Astrocyte of the spinal cord (primary cell): ENCODE measurements at places on chromosomes 1 and 21.

DNA sequence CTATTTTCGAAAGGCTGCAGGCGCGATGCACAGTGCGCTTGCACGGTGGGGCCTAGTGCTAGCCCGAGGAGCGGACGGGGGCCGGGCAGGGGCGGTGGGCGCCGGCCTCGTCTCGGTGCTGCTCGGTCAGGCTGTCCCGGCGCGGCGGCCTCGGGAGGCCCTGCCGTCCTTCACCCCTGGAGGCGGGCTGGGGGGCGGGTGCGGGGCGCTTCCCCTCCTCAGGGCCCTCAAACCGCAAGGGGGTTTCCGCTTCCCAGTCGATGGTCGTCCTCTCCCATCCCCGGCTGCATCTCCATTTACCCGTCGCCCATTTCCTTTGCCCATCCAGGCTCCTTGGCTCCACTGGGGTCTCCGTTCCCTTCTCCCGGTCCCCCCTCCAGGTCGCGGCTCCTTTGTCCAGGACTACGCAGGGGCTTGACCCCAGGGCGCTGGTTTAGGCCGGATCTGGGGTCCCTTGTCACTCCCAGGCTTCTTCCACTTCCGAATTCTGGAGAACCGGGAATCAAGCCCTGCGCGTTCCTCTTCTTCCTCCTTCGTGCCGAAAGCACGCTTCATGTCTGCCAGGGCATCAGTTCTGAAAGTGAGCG is 196.3 kb upstream of the LMO4 start:
- DNase-seq = no peak

- DNase-seq = no peak
Observed at GRCh38 chr21:43343992-43344886, 82.7 kb downstream of the SIK1 start.

GRCh38 chr1:43536196-43536863 is 5.6 kb downstream of the PTPRF start:
- DNase-seq = no peak

GRCh38 chr1:16498573-16499413 is 15.3 kb downstream of the RNU1-1 start:
- peak; percentile 89 for DNase-seq

DNA sequence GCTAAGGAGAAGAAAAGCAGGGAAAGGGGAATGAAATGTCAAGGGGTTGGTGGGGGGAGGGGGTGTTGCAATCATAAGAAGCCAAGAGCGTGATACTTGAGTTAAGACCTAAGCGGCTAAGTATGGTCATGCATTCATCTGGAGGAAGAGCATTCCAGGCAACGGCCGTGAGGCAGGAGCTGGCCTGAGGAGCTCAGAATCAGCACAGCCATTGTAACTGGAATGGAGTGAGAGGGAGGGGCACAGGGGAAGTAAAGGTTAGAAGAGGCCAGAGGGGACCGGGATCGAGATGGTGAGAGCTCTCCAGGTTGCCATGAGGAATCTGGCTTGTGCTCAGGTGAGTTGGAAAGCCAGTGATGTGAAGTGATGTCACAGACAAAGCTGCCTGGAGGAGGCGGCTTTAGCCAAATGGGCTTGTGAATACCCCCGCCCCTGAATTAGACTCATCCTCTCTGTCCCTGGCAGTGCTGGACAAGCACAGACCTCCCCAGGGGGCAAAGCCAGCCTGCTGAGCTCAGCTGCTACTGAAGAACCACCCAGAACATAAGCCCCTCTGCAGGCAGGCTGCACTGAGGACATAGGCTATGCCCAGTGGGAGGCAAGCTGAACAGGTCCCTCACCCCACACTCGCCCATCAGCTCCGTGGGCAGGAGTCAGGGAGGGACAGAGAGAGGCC is 61.1 kb upstream of the LAPTM5 start:
- DNase-seq = no peak

DNA sequence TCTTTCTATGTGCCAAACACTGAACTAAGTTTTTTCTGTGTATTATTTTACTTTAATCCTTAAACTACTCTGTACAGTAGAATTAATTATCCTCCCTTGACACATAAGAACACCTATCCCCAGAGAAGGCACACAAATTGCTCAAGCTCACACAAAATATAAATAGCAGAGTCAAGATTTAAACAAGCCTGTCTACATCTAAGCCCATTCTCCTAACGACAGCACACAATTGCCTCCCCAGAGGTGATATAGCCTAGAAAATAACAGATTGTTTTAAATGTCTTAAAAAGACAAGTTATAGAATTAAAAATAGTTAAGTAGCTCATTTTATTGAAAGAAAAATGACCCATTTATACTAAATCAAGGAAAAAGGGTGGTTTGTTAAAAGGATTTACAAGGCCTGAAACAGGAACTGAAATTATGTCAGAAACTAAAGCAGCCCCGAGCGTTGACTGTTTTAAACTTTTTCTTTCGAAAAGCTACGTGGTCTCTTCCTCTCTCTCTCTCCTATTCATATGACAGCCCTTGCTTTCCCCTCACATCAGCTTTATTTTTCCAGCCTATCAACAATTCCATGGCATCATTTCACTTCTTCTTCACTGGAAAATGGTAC is 30.5 kb downstream of the TNFSF18 start:
- DNase-seq = no peak

DNA sequence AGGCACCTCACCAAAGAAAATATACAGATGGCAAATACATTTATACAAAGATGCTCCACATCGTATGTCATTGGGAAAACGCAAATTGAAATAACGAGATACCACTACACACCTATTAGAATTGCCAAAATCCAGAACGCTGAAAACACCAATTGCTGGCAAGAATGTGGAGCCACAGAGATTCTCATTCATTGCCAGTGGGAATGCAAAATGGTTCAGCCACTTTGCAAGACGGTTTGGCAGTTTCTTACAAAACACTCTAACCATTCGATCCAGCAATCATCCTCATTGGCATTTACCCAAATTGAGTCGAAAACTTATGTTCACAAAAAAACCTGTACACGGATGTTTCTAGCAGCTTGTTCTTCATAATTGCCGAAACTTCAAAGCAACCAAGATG is 223.3 kb upstream of the GREM2 start:
- DNase-seq = no peak

DNA sequence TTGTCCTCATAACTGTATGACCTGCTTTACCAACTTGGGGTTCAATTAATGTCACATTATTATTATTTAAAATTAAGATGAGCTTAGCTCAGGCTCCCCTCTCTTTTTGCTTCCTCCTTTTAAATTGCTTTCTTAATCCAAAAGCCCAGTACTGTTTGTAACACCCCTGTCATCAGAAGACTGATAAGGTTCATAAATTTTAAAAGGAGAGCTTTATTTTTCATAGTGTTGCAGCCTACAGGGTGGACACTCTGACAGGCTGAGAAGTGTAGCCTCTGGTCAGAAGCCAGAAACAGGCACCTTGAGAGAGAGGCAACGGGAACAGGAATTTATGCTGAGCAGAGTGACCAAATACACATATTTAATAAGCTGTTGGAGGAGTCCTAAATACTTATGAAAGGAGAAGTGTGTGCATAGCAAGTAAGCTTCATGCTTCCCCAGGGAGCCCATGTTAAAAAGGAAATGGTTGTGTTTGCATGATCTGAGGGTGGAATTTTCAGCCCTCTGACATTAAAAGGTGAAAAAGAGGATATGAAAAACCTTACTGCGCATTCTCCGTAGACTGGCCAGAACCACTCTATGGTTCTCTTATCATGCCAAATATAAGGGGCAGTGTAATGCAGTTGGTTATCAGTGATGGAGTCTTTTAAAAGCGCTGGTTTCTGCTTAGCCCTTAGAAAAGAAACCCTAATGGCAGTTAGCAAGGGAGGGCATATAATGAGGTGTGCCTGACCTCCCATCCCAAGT is 30.5 kb upstream of the FGGY start:
- no peak for DNase-seq

DNA sequence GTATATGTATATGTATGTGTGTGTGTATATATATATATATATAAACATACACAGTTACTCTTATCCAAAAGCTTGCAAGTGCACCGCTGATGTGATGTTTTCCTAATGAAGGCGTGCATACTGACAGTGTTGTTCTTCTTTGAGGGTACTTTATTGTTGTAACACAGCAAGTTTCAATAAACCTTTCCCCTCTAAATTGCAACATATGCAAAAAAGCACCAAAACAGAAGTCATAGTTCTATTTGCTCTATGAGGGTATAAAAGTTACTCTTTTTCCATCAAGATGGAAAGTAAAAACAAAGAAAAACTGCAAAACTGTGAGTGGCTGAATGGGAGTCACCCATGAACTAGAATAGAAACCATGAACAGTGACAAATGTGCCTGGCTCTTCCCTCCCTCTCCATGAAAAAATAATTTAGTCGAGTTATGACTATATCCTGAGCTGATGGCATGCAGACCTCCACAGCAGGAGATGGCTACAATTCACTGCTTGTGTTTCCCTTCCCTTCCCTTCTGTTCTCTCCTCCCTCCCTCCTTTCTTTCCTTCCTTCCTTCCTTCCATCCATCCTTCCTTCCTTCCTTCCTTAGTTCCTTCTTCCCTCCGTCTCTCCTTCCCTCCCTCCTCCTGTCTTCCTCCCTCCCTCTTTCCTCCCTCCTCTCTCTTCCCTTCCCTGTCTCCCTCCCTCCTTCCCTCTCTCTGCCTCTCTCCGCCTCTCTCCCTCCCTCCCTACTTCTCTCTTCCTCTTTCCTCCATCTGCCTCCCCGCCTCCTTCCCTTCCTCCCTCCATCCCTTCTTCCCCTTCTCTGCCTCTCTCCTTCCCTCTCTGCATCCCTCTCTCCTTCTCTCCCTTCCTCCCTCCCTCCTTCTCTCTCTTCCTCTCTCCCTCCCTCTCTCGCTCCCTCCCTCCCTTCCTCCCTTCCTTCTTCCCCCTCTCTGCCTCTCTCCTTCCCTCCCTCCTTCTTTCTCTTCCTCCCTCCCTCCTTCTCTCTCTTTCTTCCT is 220.7 kb upstream of the POU3F1 start:
- no peak for DNase-seq

DNA sequence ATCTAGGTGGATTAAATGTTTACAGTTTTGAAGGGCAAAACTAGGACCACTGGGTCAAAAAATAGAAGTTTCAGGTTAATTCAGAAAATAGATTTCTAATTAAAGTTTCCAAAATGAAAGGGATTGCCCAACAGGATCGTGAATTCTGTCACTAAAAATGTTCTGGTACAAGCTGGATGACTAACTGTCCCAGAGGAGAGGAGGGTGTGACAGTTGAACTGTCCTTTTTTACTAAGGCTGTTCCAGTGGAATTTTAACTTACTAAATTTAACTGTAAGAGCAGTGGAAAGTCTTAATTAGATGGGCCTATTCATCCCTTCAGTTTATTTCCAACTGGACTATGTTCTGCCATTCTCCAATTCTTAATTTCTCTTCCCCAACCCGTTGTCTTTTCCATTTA is 7.2 kb downstream of the SNX7 start:
- DNase-seq = no peak

GRCh38 chr1:50095716-50096115 is 13.0 kb upstream of the ELAVL4 start:
- no peak for DNase-seq

GRCh38 chr1:28545246-28545628 is 7.6 kb upstream of the TRNAU1AP start:
- DNase-seq = no peak

DNA sequence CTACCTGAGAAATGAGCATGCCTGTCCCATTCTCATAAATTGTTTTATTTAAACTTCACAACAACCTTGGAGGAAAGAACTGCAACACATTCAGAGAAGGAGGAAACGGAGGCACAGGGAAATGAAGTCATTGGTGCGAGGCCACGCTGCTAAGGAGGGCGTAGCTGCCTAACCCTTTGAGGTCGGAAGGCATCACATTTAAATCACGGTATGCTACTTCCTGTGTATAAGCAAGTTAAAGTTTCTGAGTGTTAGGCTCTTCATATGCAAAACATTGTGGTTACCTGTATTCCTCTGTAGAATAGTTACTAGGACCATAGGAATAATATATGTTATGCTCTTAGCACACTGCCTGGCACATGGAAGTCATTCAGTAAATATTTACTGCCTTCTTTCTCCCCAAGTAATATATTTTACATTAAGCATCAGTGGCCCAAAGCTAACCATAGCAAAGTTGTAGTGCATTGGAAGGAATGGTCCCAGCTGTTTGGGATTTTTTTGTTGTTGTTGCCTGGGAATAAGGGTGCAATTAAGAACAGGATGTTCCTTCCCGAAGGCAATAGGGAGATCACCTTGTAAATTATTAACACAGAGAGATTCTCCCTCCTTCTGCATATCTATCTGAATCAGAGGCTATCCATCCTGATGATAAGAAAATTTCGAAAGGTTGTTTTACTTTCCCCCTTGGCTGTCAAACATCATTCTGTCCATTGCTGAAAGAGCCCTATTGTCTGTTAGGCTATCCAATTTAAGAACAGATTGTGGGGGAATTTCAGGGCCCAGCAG is 192.2 kb upstream of the C8B start:
- DNase-seq = no peak

- no peak for DNase-seq
Observed at GRCh38 chr21:33731447-33731846, 89.1 kb downstream of the ITSN1 start.

- no peak for DNase-seq
Observed at GRCh38 chr1:200346700-200347099, 63.1 kb downstream of the ZNF281 start.

GRCh38 chr1:15064217-15064929 is 89.2 kb upstream of the TMEM51 start:
- DNase-seq = no peak
